Activated naive CD4-positive, alpha-beta T cell (primary cell): ENCODE measurements at places on chromosomes 16 and 17.

DNA sequence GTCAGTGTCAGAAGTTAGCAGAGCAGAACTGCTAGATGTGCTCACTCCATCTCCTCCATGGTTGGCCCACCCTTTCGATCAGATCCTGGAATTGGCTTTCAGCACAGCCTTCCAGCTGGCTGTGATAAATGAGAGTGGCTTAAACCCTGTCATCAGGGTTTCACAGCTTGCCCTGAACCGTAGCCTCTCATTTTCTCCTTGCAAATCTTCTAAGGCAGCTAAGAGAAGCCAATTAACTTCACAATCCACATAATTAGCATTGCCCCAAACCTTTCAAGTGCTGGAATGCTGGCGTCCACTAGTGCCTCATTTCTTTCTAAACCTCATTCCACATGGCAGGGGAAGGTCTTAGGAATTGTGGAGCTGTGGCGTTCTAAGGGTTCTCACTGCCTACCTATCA is 21.7 kb downstream of the MILR1 start:
- no peak for DNase-seq

GRCh38 chr16:14378689-14379467 is 251.2 kb downstream of the PARN start:
- no peak for DNase-seq

DNA sequence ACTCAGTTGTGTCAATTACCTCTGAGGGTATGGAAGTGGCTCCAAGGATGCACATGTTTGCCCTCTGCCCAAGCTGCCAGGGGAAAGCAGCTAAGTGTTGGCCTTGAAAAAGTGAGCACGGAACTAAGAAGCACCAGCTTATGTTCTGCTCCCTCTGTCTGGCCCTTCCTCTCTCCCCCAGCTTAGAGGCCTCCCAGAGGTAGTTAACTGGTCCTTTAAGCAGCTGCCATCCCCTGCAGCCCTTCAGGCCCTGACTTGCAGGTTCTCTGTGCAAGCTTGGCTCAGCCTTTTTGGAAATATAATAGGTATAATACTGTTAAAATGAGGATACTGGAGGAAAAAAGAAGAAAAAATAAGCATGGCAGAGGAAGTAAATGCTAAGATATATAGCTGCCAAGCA is 7.0 kb upstream of the UBE2Z start:
- DNase-seq, result no peak

- peak; percentile 11 for DNase-seq
Observed at GRCh38 chr16:49858200-49859124, 2.5 kb upstream of the ZNF423 start.

DNA sequence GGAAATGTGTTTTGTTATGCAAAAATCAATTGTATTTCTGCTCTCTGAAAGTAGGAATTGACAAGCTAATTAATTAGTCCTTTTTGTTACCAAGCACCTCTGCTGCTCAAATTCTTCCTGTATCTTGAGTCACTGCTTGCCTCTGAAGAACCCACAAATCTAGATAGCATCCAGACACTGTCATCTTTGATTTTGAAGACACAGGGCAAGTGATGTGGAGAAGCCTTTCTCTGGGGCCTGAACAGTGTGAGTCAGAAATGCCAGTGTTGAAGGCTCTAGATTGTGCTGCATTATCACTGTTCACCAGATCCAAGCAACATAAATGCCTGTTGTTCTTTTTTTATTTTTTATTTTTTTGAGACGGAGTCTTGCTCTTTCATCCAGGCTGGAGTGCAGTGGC is 10.9 kb upstream of the ST6GALNAC1 start:
- no peak for DNase-seq
